ENCODE measurements at places on chromosomes 6 and 20.

DNA sequence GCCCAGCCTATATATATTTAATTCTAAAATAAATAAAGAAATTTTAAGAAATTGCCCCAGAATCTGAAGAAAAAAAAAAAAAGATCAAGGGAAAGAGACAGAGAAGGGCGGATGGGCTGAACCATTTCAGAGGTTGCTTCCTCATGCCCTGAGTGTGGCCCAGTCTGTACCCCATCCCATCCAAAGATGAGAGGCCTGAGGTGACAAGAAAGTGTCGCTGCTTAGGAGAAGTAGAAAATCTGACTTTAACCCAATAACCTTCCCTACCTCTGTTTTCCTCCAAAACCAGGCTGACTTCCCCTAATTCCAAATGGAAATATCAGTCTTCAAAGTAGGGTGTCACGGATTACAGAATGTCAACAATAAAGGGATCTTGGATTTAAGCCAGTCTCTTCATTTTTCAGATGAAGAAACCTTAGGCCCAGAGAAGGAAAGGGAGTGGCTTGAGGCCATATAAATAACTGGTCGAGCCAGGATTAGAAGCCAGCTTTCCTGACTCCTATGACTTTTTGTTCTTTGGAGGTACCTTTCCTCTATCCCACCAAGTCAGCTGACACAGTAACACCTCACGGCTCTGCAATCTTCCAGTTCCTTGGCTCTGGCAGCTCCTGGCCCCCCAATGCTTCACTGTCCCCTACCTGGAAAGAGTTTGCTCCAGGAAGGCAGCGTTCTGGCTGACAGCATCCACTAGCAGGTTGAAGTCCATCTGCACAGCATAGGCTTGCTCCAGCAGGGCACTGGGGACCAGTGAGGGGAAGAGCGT lies 10.1 kb downstream of the GSS start:
- DNase-seq, result no peak

- no peak for DNase-seq
These were observed 146.9 kb downstream of the FOXC1 start for GRCh38 chr6:1756472-1757129.

- DNase-seq, result no peak
These were observed 112.4 kb upstream of the SALL4 start for GRCh38 chr20:51914758-51915157.

DNA sequence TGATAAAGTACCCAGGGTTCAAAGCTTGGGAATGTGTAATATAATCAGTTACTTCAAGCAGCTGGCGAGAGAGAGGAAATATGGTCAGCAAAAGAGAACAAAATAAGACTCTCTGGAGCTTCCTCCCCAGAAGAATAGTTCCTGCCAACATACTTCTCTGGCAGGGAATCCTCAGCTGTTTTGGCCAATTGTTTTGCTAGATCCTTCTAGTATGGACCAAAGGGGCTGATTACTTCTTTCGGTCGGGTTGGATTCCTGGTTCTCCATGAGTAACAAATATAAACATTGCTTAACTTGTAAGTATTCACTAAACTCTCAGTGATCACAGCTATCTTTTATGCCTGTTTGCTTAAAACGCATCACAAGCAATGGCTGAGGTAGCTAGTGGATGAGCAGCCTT lies 31.4 kb upstream of the FBXO9 start:
- no peak for DNase-seq

DNA sequence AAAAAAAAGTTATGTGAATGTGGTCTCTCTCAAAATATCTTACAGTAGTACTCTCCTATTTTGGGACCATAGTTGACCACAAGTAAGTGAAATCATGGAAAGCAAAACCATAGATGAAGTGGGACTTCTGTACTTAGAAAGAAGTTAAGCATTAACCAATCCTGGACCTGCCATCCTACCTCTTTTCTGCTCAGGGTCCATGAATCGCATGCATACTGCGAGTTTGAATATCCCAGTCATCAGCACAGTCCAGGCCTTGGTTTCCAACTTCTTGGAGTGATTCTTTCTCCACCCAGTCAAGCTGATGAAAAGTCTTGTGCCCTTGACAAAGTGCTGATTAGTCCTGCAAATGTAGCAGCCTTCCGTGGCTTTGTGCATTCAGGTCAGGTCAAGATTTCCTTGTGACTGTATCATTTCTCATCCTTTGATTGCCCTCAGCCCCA lies 46.0 kb downstream of the RNF217 start:
- DNase-seq, result no peak

- no peak for DNase-seq
These were observed 61.8 kb downstream of the FAM229B start for GRCh38 chr6:112149236-112149635.

DNA sequence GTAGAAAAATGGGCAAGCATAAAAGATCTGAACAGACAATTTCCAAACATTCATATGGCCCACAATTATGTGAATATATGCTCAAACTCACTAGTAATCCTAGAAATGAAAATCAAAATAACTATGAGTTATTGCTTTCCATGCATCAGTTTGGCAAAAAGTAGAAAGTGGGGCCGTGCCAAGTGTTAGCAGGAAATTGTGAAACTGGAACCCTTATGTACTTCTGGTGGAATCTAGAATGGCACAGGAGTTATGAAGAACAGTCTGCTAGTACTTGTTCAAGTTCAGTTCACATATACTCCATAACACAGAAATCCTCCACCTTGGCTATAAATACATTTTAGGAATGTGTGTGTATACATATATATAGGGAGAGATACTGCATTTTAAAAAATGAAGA lies 89.8 kb downstream of the EYA2 start:
- DNase-seq, result no peak

DNA sequence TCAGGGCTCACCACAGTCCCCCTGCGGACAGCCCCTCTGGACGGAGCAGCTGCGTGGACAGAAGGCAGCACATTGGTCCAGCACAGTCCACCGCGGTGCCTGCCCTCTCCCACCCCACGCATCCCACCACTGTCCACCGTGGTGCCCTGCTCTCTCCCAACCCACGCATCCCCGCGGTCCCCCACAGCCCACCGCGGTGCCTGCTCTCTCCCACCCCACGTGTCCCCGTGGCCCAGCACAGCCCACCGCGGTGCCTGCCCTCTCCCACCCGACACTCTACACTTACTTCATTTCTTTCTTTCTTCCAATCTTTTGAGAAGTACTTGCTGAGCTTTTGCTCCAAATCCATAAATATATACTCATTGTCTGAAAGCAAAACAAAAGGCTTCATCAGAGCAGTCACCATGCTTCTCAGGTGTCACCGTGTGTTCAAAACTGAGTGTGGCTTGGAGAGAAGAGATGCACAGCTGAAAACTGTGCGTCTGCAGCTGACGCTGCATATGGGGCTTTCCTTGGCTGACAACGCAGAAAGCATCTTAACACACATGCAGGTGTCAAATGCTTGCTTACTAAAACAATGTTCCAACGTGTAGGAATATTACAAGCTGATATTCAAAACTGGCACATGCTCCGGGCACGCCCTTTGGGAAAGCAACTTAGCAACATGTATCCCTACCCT lies 11.8 kb downstream of the FRMD1 start:
- no peak for DNase-seq

DNA sequence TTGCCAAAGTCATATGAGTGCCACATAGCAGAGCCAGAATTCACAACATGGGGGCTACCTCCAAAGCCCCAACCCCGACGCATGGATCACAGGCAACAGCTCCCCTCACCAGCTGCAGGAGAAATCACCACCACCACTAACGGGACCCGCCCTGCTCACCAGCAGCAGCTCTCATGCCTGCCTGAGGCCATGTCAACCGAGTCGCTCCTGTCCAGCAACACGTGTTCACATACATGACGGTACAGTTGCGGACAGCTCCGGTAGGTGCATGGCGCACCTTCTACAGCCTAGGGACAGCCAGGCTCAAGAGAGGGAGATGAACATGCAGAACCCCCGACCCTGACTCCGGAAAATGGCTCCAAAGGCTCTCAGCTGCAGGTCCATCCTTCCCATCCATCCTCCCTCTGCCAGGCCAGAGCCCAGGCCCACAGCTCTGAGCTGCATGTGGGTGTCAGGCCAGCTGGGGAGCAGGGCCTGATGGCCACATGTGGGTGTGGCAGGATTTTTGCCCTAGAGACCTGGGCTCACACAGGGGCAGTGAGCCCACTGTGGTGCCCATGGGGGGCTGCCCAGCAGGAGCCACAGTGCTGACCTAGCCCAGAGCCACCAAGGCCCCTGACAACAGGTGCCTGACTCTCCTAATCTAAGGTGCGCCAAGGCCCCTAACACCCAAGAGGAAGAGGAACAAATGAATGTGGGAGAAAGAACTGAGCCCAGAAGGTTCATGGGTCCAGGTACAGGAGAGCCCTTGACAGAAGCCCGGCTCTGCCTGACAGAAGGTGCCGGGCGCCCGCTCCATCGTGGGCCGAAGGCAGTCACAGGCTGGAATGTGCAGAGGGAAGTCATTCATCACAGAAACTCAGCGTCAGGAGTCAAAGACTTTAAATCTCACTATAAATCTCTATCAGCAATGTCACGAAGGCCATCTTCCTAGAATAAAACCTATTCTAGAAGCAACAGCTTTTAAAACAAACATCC lies 10.5 kb downstream of the RPS6KA2 start:
- DNase-seq, result no peak

All from GF-D8 (cell line).